Head of caudate nucleus (tissue), 42 donors: ENCODE measurements at places on chromosomes 7 and 10.

- DNase-seq = no peak
Measured at GRCh38 chr10:113802997-113803396, 50.9 kb downstream of the DCLRE1A start.

DNA sequence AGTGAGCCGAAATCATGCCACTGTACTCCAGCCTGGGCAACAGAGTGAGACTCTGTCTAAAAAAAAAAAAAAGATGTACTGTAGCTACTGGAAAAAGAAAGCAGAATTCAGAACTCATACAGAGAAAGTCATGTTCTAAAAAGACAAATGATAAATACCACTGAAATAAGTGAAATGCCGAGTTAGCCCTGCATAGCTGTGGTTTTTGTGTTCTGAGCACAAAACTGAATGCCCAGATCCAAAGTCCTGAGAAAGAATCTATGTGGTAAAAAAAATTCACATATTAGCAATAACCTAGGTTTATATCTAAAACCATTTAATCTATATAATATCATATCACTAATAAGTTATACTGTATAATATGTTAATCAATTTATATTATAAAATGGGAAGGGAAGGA is 29.3 kb upstream of the HECW1 start:
- DNase-seq = no peak

GRCh38 chr7:131878777-131879176 is 322.3 kb upstream of the PODXL start:
- DNase-seq = no peak

- no peak for DNase-seq
Measured at GRCh38 chr7:123754271-123754871, 5.6 kb upstream of the WASL start.

DNA sequence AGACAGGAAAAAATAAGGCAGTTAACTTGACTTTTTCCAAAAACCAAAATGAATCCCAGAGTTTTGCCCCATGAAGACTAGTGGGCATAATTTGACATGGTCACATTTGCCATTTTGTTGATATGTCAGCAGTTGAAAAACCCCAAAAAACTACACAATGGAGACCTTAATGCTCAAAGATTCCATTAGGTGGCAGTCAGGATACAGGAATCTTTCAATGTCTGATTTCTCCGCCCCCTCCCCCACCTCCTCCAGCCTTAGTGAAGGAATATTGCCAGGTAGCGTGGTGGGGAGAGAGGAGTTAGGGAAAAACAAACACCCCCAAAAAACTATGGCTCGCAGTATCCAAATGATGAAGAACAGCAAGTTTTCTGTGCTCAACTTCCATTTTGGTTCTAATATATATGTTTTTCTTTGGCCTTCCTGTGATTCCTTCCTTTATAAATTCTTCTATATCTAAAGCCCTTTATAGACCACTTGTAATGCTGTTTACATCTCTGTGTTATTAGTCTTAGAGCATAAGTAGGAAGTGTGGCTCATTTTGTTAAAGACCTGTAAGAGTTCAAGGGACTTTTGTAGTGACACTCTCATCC is 6.7 kb upstream of the SMNDC1 start:
- no peak for DNase-seq

GRCh38 chr10:35611750-35612149 is 6.6 kb downstream of the GJD4 start:
- no peak for DNase-seq

DNA sequence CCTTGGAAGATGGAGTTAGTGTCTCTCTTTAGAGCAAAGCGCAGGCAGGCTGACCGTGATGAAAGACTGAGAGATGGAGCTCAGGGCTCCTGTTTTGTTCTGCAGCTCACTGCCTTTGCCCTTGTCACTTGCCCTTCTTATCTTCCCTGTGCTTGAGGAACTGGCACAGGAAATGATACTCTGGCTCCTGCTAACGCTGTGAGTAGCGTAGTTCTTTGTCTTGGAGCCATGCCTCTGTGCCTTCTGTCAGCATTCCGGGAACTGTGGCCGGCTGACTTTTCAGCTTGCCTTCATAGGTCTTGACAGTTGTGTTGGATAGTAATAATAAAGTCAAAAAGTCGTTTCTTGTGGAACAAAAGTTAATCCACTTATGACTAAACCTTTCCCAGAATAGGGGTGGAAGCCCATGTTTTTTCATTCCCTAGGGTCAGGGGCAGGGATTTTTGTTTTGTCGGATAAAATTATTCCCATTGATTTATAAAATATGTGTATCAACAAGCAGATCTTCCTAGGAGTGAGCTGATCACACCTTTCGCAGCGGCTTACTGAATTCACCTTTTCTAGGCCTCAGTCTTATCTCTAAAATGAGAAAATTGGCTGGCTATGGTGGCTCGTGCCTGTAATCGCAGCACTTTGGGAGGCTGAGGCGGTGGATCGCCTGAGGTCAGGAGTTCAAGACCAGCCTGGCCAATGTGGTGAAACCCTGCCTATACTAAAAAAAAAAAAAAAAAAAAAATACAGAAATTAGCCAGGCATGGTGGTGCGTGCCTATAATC is 16.6 kb upstream of the TMEM236 start:
- no peak for DNase-seq

- no peak for DNase-seq
Measured at GRCh38 chr10:98252464-98252863, 15.5 kb downstream of the LOXL4 start.

GRCh38 chr10:124732931-124733570 is 11.1 kb downstream of the FAM53B start:
- DNase-seq = peak; percentile 66

DNA sequence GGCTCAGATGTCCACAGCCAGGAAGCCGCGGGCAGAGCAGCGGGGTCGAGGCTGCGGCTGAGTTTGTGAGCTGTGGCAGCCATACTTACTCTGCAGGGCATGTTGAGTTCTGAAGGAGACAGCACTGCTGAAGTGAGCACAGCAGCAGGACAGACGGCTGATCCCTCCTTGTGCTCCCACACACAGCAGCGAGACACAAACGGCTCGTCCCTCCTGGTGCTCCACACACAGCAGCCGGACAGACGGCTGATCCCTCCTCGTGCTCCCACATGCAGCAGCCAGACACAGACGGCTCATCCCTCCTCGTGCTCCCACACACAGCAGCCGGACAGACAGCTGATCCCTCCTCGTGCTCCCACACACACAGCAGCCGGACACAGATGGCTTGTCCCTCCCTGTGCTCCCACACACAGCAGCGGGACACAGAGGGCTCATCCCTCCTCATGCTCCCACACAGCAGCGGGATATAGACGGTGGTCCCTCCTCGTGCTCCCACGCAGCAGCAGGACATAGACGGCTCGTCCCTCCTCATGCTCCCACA is 305.1 kb downstream of the PTPRN2 start:
- DNase-seq = no peak

DNA sequence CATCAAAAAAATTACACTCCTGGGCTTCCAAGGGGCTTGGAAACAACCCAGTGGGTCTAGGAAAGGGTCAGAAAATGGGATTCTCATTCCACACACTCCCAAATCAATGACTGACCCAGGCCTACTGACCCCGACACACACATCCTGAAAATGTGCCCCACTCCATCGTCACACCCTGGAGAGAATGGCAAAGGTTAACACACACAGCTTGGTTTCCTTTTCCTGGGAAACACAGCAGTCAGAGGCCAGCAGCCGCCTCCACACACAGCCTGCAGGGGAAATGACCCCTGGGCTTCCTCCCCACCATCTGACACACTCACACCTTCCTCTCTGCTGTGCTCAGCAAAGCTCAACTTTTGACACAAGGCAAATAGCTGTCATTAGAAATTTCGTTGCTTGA is 42.9 kb downstream of the SH3PXD2A start:
- DNase-seq = no peak

- peak; percentile 6 for DNase-seq
Measured at GRCh38 chr7:26857506-26858240, 6.7 kb downstream of the SKAP2 start.

GRCh38 chr7:132825222-132825621 is 249.0 kb upstream of the PLXNA4 start:
- no peak for DNase-seq

DNA sequence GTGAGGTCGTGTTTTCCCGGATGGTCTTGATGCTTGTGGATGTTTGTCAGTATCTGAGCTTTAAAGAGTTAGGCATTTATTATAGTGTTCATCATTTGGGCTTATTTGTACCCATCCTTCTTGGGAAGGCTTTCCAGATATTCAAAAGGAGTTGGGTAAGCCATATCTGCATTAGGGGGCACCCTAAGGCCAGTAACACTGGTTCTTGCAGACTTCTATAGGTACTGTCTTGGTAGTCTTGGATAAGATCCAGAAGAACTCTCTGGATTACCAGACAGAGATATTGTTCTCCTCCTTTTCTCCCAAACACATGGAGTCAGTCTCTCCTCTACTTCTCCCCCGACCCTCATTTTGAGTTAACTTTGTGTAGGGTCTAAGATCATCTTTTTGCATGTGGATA is 92.8 kb downstream of the SDK1 start:
- no peak for DNase-seq

DNA sequence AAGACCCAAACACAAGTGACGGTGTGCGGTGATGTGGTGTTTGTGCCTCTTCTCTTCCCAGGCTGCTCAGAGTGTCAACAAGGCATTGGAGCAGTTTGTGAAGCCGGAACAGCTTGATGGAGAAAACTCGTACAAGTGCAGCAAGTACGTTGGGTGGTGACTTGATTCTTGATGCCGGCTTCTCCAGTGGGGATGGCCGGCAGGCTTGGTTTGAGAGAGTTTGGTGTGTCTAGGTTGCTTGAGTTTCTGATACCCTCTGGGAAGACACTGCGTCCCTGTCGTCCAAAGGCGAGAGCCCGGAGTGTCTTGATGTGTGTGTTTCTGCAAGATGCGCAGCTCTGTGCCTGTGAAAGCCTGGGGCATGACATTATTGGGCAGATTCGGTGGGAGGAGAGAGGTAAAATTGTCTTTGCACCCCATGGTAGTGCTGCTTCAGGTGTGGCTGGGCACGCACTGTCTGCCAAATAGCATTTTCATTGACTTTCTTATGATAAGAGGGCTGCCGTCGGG is 111.8 kb downstream of the ANKRD61 start:
- no peak for DNase-seq

DNA sequence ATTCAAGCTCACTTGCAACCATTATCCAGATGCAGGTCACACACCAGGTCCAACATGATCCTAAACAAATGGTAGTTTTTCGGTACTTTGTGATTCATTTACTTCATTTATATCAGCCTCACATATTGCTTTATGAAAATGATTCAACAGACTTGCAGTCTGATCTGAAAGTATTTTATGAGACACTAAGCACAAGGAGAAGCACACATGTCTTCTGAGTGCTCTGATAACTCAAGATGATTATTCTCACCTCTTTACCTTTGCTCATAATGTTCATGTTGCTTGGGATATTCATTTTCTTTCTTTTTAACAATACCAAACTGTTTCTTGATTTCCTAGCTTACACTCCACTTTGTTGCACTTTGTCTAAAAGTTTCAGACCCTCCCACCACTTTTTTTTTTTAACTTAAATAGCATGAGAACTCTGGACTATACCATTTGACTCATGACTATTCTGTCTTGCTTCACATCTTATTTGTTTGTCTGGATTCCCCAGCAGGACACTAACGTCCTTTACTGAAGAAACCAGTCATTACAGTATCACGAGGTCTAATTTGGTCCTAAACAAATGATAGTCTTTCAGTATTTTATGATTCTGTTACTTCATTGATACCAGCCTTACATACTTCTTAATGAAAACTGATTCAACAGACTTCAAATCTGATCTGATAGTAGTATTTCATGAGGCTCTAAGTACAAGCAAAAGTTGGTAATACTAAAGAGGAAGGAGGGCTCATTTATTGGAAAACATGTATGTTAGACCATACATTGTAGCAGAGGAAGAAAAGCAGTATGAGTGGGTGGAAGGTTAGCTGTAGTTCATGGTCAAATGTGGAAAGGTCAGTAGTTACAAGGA is 171.8 kb upstream of the AHR start:
- no peak for DNase-seq

- no peak for DNase-seq
Measured at GRCh38 chr10:117417196-117417595, 42.0 kb upstream of the PDZD8 start.

DNA sequence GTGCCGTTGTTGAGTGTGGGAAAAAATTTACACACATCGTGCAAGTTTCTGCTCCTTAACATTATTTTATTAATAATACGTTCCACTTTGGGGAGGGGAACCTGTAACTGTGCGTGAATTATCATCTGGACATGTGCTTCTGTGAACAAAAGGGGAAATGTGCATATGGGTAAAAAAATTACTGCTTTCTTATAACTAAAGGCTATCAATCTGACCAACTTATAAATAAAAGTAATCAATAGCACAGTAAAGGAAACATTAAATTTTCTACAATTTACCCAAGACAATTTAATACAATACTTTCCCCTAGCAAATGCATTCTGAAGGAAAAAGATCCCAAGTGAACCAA is 4.5 kb downstream of the TWIST1 start:
- DNase-seq = no peak

- no peak for DNase-seq
Measured at GRCh38 chr7:56105508-56105907, 768 bp downstream of the CHCHD2 start.

DNA sequence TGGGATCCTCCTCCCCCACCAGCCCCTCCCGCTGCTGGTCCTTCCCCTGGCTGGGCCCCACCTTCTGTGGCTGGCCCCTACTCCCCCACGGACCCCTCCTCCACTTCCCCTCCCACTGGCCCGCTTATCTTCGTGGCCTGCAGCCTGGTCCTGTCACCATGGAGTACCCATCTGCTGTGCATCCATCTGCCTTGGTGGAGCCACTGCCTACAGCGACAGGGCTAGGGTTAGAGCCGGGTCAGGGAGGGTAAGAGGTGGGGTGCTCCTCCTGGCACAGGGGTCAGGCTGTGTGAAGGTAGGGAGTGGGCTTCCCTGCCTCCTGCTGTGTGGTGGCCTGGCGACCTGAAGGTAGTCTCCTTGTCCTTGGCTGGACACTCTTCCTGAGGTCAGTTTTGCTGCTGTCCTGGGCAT is 5.2 kb downstream of the ADCY1 start:
- DNase-seq = no peak

GRCh38 chr7:79221211-79221610 is 232.3 kb downstream of the MAGI2 start:
- no peak for DNase-seq
